ENCODE measurements at places on chromosomes 7 and 10.

DNA sequence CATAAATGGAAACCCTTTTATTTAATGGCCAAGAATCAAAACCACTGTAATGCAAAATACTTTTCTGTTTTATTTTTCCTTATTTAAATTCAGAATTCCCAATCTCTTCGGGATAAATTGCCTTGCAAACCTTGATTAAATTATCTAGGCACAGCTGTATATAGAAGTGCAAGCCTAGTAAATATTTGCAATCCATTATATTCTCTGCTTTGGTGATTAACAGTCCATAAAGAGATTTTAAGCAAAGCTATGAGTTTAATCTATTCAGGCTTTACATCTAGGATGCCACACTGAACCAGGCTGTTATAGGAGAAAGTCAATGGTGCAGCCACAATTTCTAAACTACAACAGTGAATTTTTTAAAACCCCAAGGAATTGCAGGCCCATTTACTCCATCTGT is 43.6 kb upstream of the THSD7A start:
- DNase-seq, result no peak

GRCh38 chr7:139118234-139118804 is 8.8 kb upstream of the ZC3HAV1 start:
- DNase-seq, result no peak

- no peak for DNase-seq
Measured at GRCh38 chr10:128377988-128378387, 251.8 kb upstream of the MKI67 start.

DNA sequence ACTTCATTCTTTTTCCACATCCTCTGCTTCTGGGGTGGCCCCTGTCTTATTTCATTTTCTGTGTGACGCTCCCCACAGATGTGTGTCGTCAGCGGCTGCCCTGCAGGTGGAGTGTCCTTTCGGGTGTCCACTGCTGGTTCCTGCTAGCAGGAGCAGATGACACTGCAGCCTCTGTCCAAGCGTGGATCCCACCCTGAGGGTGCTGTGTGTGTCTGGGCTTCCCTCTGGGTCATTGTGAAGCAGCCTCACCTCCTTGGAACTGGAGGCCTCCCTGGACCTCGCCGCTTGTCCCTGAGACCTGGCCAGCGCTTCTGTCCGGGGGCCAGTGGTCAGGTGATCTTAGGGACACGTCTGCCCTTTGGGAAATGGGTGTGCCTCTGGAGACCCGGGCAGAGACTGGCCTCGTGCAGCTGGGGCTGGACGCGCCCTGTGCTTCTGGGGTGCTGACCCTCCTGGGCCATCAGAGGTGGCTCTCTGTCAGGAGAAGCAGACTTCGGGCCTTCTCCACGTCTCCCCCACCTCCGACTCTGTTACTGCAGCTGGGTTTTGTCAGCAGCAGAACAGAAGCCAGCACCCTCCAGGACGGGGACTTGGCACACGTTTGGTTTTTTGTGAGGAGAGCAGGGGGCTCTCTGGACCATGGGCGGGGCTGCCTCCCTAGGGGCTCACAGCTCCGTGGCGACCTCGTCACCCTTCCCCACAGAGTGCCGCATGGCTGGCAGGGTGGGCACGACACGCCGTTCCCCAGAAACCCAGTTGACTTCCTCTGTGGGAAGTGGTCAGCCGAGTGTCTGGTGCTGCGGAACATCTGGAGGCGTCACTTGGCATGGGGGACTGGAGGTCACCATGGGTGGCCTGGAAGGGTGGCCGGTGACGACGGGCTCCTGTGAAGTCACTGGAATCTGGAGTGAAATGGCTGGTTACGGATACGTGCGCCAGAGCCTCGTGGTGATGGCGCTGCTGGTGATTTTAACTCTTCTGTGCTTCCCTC is 48.4 kb downstream of the INPP5A start:
- DNase-seq, result no peak

DNA sequence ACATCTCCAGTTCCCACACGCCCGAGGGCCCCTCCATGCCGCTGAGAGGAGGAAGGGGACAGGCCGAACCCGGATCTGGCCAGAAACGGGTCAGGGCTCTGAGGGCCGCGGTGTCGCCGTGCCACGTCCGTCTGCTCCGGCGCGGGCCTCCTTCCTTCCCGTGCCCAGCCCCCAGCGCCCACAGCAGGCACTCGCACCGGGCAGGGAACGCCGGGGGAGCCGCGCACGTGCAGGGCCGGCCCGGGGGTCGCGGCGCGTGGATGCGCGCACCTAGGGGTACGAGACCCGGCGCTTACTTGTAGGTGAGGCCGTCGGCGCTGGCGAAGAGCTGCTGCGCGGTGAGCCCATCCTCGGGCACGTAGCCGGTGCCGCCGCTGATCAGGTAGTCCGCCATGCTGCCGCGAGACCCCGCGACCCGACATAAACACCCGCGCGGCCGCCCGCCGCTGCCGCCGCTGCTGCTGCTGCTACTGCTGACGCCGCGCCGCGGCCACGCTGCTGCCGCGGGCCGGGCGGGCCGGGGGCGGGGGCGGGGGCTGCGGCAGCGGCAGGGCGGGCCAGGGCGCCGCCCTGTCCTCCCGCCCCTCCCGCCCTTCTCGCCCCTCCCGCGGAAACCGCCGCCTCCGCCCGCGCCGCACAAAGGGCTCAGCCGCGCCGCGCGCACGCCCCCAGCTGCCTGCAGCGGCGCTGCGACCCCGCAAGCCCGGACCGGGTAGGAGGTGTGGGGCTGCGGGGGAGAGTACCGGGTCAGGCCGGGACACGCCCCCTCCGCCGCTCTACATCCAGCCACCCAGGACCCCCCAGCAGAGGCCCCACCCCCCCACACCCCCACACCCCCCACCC is 4.1 kb downstream of the IMPDH1 start:
- peak; percentile 72 for DNase-seq

Measured in activated naive CD4-positive, alpha-beta T cell treated with anti-CD3 and anti-CD28 coated beads, Interleukin-2, amount 10 ng/mL, durations not matched to agents 7 days and 5 days (primary cell).